ENCODE measurements at places on chromosomes 2 and 18. TPM values are rescaled to one million over a fixed set of nuclear protein-coding genes. Genes with fewer than 3 reads are reported as not detected.

RAB6C gene
- not detected for total RNA-seq

CD8B gene
- total RNA-seq: 439 TPM

NFATC1 gene
- total RNA-seq: 26.5 TPM

BOLL gene
- total RNA-seq: not detected

RAD51AP2 gene
- total RNA-seq: not detected

SMCHD1 gene
- 142 TPM for total RNA-seq

- no peak for DNase-seq
These were observed 1034.3 kb upstream of the NXPH2 start for GRCh38 chr2:139814458-139814857.

- peak; percentile 49 for DNase-seq
These were observed at the start of gene PTPRM for GRCh38 chr18:7566567-7567473. Gene PTPRM, plus strand, starts transcription at chr18:7567316. Its CDS starts 503 bp downstream, at chr18:7567819.

- no peak for DNase-seq
These were observed 11.3 kb downstream of the PROM2 start for GRCh38 chr2:95285542-95285932.

All from activated CD8-positive, alpha-beta T cell treated with anti-CD3 and anti-CD28 coated beads, Interleukin-2, amount 10 ng/mL, durations not matched to agents 7 days and 5 days (primary cell).